ENCODE measurements at places on chromosomes 7 and 10.
A peak's percentile ranks its signal among the peaks of the same experiment; 100 is the strongest.

GRCh38 chr10:75398692-75399460, 2.7 kb downstream of the ZNF503 start:
- no peak for DNase-seq

DNA sequence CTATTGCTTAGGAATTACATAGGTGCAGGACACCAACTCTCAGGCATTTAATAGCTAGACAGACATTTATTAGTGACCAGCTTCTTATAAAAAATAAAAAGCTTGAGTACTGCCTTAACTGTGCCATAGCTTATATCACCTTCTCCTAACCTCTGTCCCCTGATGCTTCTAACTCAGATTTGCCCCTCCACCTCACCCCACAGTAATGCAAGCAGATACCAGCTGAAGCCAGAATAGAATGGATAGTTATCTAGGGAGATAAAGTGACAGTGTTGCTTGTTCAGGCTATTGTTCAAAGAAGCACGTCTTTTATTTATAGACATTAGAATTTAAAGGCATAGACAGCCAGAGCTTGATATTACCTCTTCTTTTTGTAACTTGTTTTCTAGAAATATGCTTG, 99.6 kb upstream of the GLCCI1 start:
- DNase-seq: no peak

DNA sequence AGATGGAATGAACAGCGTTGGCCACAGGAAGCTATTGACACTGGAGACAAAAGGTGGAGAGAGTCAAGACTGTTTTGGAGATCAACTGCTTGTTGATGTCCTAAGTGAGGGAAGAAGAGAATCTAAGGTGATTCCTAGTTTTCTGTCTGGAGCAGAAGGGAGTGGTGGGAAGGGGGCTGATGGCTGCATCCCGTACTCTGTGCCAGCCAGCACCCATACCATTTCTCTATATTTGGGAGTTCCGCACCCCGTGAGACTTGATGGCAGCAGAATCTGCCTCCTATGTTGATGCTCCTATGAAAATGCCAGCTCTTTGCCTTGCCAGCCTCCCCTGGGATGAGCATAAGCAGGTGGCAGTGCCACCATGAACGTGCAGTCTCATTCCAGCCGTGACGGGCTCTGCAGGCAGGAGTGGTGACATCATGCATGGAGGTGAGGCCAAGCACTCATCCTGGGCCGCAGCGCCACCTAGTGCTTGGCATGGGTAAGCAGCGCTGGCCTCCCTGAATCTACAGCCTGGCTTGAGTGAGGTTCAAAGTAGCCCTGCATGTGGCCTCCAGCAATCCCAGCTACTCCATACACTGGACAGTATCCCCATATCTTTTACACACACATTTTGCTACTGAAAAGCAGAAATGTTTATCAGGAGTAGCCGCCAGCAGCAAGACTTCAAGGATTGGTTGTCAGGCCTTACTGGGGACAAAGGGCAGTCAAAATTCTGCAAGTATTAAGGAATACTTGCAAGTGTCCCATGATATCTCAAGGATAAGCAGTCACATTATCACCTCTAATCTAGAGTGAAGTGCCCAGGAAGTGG, 43.0 kb downstream of the PODXL start:
- DNase-seq: peak; percentile 50

GRCh38 chr7:47847207-47847606, 101.1 kb downstream of the PKD1L1 start:
- DNase-seq: no peak

DNA sequence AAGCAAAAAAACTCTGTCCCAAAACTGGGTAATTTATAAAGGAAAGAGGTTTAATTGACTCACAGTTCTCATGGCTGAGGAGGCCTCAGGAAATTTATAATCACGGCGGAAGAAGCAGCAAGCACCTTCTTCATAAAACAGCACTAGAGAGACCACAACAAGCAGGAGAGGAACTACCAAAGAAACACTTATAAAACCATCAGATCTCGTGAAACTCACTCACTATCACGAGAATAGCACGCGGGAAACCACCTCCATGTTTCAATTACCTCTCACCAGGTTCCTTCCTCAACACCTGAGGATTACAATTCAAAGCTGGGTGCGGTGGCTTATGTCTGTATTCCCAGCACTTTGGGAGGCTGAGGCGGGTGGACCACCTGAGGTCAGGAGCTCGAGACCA, 48.5 kb downstream of the PDIA4 start:
- no peak for DNase-seq

- DNase-seq: no peak
Measured at GRCh38 chr10:69246581-69247312, 26.6 kb downstream of the HKDC1 start.

DNA sequence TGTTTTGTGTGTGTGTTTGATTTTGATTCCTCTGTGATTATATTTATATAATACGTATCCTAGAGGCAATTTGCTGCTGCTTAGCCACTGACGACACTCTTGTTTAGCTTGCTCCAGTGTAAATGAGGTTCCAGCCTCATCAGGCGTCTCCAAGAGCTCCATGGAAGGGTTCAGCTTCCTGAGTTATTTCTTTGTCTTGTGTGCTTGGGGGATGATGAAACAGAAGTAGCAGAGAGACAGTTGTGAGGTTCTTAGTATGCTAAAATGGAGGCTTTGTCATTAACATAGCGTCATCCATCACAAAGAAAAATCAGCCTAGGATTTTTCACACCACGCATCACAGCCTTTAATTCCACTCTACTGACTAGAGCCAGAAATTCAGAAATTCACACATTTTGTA, 85.1 kb downstream of the KLF6 start:
- no peak for DNase-seq

DNA sequence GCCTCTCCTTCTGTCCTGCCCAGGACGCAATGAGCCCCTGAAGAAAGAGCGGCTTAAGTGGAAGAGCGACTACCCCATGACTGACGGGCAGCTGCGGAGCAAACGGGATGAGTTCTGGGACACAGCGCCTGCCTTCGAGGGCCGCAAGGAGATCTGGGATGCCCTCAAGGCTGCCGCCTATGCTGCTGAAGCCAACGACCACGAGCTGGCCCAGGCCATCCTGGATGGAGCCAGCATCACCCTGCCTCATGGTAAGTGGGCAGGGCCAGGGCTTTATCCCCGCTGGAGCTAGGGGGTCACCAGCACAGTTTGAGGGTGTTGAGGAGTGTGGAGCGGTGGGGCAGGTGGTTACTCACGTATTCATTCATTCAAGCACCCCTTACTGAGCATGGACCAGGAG, 4.7 kb upstream of the ANKRD2 start:
- DNase-seq: no peak

DNA sequence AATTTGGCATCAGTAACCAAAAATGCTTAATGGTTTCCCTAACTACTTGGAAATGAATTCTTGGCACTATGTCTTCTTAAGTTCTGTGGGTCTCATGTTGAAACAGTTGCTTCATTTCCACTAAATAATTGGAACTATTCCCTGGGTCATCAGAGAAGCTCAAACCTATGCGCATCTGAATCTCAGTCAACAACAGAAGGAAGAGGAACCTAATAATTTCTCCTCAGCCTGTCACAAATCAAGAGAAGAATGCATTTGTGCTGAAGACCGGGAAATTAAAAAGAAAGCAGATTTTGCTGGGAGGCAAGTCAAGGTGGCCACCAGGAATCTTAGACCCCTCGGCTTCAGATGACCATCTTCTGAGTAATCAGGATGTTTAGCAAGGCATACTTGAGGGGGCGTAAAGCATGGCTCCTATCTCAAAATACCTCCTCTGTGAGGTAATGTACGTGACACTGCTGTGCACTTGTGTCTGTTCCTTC, 41.4 kb downstream of the TOMM7 start:
- no peak for DNase-seq

GRCh38 chr10:26486304-26486703, 48.2 kb downstream of the APBB1IP start:
- DNase-seq: no peak

- DNase-seq: no peak
Measured at GRCh38 chr10:24882047-24882698, 70.2 kb downstream of the PRTFDC1 start.

- no peak for DNase-seq
Measured at GRCh38 chr10:72108830-72109635, 20.7 kb upstream of the SPOCK2 start.

- DNase-seq: no peak
Measured at GRCh38 chr10:126218778-126219649, 169.3 kb downstream of the ADAM12 start.

Measured in stimulated activated CD8-positive, alpha-beta memory T cell treated with anti-CD3 and anti-CD28 coated beads, Interleukin-12 subunit alpha, Interleukin-12 subunit beta, amount 100 ng/mL, for 4 hours (primary cell).